Neural crest cell (in vitro differentiated cells): ENCODE measurements at places on chromosomes 7 and 10. TPM values are rescaled to one million over a fixed set of nuclear protein-coding genes. Genes with fewer than 3 reads are reported as not detected.
A peak's percentile ranks its signal among the peaks of the same experiment; 100 is the strongest.

- H3K4me1 ChIP-seq: peaks cover 57% of the 10 kb centered on the region
- H3K27me3 ChIP-seq: no peaks in the 10 kb centered on the region
- H3K27ac ChIP-seq: peak overlapping the region; percentile 93
- peak overlapping the region; percentile 82 for H3K4me3 ChIP-seq
Observed at GRCh38 chr10:21976739-21977138, 26.8 kb downstream of the DNAJC1 start.

- no peak overlapping the region for H3K27ac ChIP-seq
- no peaks in the 10 kb centered on the region for H3K27me3 ChIP-seq
- DNase-seq: no peak
- H3K36me3 ChIP-seq: peaks cover 4% of the 10 kb centered on the region
- no peak overlapping the region for H3K4me3 ChIP-seq
Observed at GRCh38 chr10:103663236-103663635, 169.7 kb downstream of the NEURL1 start.

GRCh38 chr7:139734395-139734794, 43.4 kb downstream of the HIPK2 start:
- H3K36me3 ChIP-seq: peaks cover 8% of the 10 kb centered on the region
- H3K27me3 ChIP-seq: no peaks in the 10 kb centered on the region
- DNase-seq: no peak
- H3K4me1 ChIP-seq: peaks cover 48% of the 10 kb centered on the region
- H3K27ac ChIP-seq: no peak overlapping the region

- peaks cover 18% of the 10 kb centered on the region for H3K4me1 ChIP-seq
- no peak for DNase-seq
- H3K4me3 ChIP-seq: no peak overlapping the region
- no peak overlapping the region for H3K27ac ChIP-seq
Observed at GRCh38 chr7:6221340-6222319, 50.8 kb downstream of the CYTH3 start.

GRCh38 chr7:107244613-107245012, 75.8 kb downstream of the HBP1 start:
- no peak for DNase-seq
- H3K4me1 ChIP-seq: no peaks in the 10 kb centered on the region
- H3K36me3 ChIP-seq: peaks cover 46% of the 10 kb centered on the region

DNA sequence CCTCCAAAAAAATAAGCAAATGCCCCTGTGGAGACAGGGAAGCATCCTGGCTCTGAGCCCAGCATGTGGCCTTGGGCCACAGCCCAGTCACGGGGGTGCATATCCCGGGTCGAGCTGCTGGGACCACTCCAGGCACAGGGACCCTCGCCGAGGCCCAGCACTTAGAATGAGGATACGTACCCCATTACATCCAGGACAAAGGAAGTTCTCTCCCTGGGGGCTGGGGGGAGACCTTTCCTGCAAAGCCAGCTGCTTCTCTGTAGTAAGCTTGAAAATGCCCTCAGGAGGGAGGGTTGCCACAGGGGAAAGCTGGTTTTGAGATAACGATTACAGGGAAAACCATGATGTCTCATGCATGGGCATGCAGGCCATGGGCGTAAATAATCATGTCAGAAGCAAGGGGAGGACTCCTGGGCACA, 75.5 kb downstream of the HIPK2 start:
- no peak overlapping the region for H3K4me3 ChIP-seq
- H3K27me3 ChIP-seq: no peaks in the 10 kb centered on the region
- no peak for DNase-seq

The CUBN gene
- 1.6 and 2.2 TPM in 2 replicates for total RNA-seq

The SLC18A3 gene
- total RNA-seq: 16.7 and 17.9 TPM in 2 replicates

The PSAP gene
- 272 and 295 TPM in 2 replicates for total RNA-seq

The SLC26A3 gene
- not detected in 2 replicates for total RNA-seq
